ENCODE measurements at places on chromosomes 12 and 14.

- DNase-seq: no peak
These were observed 3.7 kb upstream of the METAP2 start for GRCh38 chr12:95470300-95470699.

- no peak for DNase-seq
These were observed 4.6 kb upstream of the ZDHHC22 start for GRCh38 chr14:77145975-77146740.

- no peak for DNase-seq
These were observed 218.8 kb upstream of the RGS6 start for GRCh38 chr14:71713451-71713850.

DNA sequence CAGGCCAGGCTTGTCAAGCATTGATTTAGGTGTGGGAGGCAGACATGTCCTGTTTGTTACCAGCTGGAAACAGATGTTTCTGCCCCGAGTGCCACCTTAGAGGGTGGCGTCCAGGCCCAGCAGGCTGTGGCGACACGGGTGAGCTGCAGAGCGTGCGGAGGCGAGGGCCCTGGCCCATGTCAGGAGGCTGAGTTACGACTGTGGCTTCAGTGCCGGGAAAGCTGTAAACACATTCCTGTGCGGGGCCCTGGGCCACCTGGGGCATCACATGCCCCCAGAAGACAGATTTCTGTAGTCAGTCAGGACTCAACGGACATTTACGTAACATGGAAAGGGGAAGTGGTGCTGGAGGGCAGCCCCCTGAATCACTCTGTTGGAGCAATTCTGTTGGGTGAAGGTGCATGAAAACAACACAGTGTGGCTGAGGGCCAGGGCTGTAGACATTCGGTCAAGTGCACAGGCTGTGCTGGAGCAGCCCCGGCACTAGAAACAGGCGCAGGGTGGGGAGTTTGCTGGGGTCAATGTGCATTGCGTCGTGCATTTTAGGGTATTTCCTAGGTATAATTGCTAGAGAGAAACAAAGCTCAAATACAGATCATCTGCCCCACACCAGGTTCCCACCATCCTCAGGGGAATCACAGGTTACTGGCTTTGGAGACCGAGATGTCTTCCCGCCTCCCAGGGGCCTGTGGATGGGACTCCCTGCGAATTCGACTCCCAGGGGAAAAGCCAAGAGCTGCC is 291.8 kb downstream of the TMEM121 start:
- no peak for DNase-seq

DNA sequence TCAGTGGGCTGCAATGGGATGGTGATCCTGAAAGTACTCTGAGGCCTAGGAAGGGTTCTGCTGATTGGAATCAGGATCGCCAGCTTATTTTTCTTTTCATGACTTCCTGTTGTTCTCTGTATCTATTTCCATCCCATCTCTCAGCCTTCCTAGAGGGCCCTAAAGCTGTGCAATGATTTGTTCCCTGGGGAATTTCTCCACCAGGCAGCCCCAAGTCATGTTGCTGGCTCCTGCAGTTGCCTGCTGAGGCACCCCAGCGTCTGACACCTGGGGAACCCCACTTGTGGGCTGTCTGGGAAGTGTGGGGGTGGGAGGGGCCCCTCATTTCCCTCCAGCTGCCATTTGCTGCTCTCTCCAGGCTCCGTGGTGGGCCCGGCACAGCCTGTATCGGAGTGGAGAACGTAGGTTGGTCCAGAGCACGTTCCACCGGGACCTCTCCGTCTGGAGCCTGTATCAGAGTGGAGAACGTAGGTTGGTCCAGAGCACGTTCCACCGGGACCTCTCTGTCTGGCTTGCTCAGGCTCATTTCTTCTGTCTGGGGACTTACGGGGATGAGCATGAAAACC is 138.3 kb downstream of the TSPAN9 start:
- DNase-seq: no peak

- no peak for DNase-seq
These were observed 924.5 kb downstream of the AACS start for GRCh38 chr12:125989696-125990095.

GRCh38 chr14:69720912-69721311 is 46.0 kb upstream of the SRSF5 start:
- DNase-seq: peak; percentile 25

DNA sequence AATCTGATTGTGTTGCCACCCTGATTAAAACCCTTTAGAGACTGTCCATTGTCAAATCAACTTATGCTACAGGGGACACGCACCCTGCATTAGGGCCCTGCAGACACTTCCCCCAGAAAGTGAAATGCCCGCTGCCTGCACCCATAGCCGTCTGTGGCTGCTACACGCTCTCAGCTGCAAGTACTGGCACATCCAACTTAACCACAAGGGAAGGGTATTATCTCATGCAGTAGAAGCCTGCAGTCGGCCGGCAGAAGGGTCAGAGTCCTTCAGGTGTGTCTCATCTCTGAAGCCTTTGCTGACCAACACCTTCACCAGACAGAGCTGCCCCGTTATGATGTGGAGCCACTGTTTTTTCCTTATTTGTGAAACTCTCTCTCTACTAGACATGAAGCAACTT is 20.8 kb downstream of the CFAP251 start:
- DNase-seq: peak; percentile 63

DNA sequence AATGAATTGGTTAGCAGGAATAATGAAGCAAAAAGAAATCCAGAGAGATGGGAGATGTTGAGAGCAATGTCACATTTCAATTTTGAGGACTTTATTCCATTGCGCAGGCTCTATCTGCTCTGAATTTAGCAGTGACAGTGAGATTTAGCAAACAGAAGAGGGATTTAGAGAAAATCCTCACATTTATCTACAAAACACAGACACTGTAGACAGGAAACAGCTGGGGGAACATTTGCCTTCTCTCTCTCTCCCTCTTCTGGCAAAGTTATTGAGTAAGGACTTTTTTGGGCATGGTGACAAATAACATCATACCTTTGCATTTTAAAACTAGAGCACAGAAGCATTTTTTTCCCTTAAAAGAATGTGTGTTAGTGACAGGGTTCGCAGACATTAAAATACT is at the start of gene IGF1:
Gene IGF1 (minus strand): TSS at position 158 of the 400 bp plus-strand sequence. CDS start 182 bp downstream, outside the sequence.
- peak; percentile 8 for DNase-seq

DNA sequence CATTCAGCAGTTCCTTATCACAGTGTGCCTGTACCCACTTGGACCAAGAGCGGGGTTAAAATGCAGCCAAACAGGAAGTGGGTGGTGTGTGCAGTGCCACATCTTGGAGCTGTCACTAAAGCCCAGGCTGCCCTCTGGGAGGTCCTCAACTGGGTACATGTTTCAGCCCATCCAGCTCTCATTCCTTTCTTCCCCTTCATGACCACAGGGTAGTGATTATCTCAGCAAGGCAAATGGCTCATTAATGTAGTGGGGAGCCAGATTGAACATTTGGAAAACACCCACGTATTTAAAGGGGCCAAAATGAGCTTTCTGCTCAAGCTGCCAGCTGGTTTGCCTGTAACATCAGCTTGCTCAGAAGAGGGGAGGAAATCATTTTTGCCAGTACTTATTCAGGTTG is 210.8 kb upstream of the BTG1 start:
- no peak for DNase-seq

DNA sequence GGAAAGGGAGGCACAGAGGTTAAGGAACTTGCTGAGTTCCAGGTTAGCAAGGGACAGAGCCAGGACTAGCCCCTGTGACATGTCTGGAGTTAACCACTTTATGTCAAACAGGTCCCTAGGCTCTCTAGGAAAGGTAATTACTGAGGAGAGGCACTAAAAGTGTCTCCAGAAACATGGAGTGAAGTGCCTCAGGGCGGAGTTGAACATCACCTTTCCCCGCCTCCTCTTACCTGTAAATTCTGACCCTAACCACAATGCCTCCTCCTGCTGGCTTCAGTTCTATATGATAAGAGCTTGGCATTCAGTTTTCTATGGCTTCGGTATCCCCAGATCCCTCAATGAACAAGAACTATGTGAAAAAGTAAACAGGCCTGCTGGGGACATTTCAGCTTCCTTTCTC is 18.1 kb downstream of the RPH3A start:
- DNase-seq: no peak

GRCh38 chr12:116959845-116960514 is 49.2 kb downstream of the FBXW8 start:
- DNase-seq: peak; percentile 6

DNA sequence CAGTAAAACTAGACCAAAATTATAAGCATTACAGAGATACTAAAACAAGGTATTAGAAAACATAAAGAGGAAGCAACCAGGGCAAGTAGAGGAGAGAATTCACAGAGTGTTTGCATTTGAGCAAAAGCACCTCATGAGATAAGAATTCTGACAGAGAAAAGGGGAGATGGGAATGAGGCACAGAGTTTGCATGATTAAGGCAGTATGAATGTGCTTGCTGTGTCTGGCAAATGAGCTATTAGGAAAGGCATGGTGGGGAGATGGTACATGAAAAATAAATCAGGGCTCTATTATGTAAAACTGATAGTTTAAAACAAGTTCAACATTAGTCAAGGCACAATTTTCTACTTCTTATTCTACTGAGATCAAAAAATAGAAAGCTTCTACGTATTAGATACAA is 23.1 kb downstream of the GARIN6 start:
- DNase-seq: peak; percentile 58

DNA sequence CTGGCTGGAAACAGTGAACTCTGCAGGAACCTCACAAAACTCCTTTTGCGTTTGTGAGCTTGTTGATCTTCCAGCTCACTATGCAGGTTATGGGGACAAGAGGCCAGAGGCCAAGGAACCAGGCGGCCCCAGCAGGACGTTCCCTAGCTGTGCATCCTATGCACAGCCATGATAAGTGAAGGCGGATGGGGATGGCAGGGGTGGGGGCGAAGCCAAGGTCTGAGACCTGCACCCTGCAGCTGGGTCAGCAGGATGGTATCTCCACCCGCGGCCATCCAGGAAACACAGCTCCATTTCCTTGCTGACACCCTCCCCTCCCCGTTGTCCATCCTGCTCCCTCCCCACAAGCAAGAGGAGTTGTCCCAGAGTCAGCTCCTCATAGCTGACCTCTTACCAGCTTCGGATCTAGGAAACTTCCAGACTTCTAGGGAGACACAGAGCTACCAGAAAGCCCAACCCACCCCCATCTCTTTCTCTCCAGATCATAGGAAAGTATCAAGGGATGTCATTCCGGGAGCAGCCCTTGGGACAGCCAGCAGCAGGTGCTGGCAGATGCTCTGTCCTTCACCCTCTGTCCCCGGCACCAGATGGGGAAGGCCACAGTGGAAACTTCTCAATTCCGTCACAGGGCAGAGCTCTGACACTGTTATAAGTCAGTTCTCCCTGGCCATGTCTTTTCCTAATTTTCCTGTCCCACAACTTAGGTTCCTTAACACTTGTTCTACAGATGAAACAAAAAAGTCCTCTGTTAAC is 9.4 kb downstream of the ZBTB39 start:
- no peak for DNase-seq

DNA sequence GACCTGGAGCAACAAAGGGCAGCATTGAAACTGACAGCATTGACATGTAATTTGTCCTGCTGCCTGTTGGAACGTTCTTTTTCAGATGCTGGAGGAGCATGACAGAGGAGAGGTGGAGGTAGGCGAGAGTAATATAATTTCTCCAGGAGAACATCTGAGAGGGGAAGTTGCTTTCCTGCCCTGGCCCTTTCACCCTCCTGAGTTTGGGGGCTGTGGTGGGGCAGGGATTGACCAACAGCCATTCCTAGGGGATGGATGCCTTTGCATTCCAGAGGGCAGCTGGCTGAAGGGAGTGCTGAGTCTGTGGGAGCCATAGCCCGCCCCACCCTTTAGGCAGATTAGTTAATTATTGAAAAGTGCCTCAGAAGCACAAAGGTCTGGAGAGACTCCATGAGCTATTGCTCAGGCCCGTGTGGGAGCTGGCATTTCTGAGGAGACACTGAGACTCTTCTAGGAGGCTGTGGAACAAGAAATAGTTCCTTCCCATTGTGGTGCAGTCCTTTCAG is 73.5 kb downstream of the ARF6 start:
- DNase-seq: peak; percentile 93

DNA sequence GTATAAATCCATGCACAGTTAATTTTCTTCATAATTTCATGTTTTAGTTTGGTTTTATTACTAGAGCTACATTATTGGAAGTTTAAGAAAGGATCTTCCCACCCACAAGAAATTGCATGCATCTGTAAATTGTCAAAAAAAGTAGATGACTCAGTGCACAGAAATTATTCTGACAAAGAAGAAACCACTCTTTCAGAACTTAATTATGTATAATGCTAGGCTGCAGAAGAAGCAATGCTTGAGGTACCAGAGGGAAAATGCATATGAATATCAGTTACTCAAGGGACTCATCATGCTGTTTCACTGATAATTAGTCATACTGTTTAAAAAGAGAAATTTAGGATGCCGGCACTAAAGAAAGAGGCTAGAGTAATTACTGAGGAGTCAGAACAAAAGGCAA is 147.0 kb downstream of the SLC16A7 start:
- peak; percentile 3 for DNase-seq

GRCh38 chr12:110720516-110720915 is 22.2 kb downstream of the PPP1CC start:
- no peak for DNase-seq

- peak; percentile 35 for DNase-seq
These were observed 10.2 kb downstream of the BICD1 start for GRCh38 chr12:32116897-32117296.

- peak; percentile 61 for DNase-seq
These were observed 214.5 kb downstream of the PAH start for GRCh38 chr12:102702447-102703114.

GRCh38 chr12:51205350-51205749 is 12.5 kb downstream of the POU6F1 start:
- no peak for DNase-seq

DNA sequence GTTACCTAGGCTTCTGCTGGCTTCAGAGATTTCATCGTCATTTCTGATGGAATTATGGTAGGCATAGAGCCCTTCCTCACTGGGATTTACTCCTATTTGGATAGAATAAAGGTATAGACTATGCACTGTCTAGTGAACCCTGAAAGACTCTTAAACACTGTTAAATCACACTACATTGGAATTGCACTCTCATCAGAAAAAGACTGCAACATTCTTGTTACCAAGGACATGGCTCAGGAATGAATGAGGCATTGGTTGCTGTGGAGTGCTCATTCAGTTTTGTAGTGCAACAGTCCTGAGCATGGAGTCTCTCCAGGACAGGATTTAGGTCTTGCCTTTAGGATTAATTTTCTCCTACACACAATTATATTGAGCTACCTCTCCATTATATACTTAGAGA is 483.0 kb downstream of the NRXN3 start:
- DNase-seq: no peak

- no peak for DNase-seq
These were observed 113.1 kb upstream of the OVCH1 start for GRCh38 chr12:29610473-29611170.

GRCh38 chr14:103517174-103517566 is 5.5 kb downstream of the CKB start:
- DNase-seq: no peak

DNA sequence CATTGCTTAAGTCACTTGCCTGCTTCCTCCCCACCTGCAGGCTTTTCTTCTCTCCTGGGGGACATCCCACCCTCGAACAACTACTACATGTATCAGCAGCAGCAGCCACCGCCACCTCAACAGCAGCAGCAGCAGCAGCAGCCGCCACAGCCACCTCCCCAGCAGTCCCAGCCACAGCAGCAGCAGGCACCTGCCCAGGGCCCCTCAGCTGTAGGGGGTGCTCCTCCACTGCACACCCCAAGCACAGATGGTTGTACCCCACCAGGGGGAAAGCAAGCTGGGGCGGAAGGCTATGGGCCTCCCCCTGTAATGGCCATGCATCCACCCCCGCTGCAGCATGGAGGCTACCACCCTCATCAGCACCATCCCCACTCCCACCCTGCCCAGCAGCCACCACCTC is 15.3 kb downstream of the FOXJ2 start:
- DNase-seq: no peak

- peak; percentile 14 for DNase-seq
These were observed 45.7 kb upstream of the APPL2 start for GRCh38 chr12:105281694-105282049.

- peak; percentile 23 for DNase-seq
These were observed 24.6 kb downstream of the GCN1 start for GRCh38 chr12:120169946-120170345.

All from kidney tubule cell (primary cell).